Activated CD8-positive, alpha-beta memory T cell treated with anti-CD3 and anti-CD28 coated beads for 4 hours (primary cell): ENCODE measurements at places on chromosomes 2 and 18.

- DNase-seq: no peak
Observed at GRCh38 chr2:98463551-98463971, 18.9 kb downstream of the INPP4A start.

DNA sequence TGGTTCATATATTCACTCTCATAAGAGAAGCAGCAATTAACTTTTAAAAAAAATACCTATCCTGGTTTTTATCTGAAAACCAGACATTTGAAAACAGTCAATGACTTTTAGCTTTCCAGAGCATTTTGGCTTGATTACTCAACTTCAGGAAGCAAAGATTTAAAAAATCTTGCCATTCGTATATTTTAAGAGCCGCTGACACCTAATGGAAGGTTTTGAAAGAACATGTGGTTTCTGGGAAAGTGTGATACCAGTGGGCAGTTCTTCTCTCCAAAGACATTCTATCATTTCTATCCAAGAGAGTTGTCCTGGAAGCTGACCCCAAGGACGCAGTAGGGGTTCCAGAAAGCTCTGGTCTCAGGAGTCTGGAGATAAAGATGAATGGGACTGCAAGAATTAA lies 234.7 kb downstream of the TTC32 start:
- no peak for DNase-seq

DNA sequence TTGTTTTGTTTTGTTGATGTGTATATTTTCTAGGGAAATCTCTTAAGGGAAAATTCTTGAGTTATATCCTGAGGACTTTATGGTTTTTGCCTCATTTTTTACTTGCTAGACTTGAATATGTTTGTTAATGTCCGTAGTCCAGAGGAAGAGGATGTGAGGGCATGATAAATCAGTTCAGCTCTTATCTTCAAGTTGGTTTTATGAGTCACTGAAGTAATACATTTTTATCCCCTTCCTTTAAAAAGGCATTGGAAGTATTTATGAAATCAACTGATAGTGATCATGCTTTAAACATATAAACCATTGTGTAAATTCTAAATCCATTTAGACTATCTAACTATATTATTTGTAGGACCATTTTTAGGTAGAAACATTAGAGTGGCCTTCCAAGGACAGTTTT lies 43.9 kb upstream of the CYBRD1 start:
- no peak for DNase-seq

DNA sequence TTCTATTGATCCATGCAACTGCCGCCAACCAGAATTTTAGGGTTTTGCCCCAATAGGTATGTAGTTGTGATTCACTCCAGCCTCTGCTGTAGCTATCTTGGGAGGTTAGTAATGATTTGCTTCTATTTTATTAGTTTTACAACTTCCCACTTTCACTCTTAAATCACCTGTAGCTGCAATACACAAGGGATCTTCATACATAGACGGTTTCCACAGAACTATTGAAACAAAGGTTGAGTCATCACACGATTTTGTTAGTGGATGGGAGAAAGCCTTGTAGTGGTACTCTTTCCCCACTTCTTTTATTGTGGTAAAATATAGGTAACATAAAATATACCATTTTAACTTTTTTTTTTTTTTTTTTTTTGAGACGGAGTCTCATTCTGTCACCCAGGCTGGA lies 104.2 kb upstream of the SPRED2 start:
- DNase-seq: no peak

DNA sequence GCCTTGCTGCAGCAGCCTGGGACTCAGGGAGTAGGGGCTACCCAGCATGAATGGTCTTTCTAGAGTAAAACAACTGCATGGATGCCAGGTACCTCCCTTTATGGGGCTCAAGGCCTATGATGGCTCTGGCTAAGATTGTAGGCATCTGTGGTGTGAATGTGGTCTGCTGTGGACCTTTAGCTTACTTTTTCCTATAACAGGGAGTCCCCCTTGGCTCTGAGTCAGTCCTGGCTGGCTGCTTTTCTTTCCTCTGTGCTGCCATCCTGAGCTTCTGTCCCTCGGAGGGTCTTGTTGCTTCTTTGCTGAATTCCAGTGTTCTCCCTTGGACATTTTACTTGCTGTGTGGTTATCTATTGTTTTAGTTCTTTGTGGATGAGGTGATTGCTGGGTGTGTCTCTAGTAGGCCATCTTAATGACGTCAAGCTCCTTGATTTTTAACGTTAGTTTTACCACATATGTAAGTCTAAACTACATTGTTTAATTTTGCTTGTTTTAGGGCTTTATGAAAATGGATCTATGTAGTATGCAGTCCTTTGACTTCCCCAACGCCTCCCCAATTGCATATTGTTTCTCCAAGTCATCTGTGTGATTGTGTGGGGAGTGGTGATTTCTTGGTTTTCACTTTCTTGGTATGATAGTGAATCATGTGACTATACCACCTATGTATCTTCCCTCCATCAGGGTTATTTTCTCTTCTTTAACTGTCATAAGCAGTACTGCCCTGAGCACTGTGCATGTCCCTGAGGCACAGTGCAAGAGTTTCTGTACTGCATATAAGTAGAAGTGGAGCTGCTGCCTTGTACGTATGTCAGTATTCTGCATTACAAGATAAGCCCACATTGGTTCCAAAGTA lies 92.4 kb downstream of the NCK2 start:
- DNase-seq: no peak
